ENCODE measurements at places on chromosomes 12 and 14.

GRCh38 chr12:32559434-32559833 lies 119.7 kb upstream of the DNM1L start:
- DNase-seq, result no peak

GRCh38 chr12:27864521-27864920 lies 84.5 kb upstream of the MANSC4 start:
- DNase-seq, result no peak

GRCh38 chr12:2765052-2765451 lies 29.7 kb upstream of the FKBP4 start:
- DNase-seq, result no peak

GRCh38 chr14:51860825-51861499 lies 550 bp downstream of the GNG2 start:
- DNase-seq, result no peak

DNA sequence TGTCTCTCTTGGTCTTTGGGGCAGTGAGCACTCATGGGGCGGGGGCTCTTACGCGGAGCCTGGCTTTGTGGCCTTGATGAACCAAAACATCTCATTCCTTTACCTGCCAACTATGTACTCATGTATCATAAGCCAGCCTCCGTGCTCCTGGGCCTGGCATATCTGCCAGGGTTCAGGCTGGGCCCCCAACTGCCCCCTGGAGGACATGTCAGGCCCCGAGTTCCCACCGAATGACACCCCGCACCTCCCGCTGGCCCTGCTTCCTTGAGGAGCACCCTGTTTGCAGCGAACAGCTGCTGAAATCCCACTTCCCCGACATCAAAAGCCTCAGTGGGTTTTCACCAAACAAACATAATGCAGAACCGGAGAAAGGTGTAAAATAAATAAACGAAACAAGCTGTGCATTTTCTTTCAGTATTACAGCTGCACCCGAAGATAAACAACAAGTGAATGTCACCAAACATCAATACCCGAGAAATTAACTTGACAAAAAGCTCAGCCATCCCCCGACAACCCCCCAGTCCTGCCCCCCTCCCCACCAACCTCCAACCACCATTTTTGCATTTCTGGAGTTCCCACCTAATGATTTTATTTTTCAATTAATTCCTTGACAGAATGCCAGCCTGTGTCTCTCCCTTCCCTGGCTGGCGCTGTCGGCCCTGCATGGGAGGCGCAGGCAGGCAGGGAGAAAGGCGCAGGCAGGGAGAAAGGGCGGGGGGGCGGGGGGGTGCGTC lies 139.2 kb downstream of the RBM19 start:
- DNase-seq, result no peak

GRCh38 chr14:98947911-98948595 lies 323.9 kb downstream of the BCL11B start:
- DNase-seq, result no peak

DNA sequence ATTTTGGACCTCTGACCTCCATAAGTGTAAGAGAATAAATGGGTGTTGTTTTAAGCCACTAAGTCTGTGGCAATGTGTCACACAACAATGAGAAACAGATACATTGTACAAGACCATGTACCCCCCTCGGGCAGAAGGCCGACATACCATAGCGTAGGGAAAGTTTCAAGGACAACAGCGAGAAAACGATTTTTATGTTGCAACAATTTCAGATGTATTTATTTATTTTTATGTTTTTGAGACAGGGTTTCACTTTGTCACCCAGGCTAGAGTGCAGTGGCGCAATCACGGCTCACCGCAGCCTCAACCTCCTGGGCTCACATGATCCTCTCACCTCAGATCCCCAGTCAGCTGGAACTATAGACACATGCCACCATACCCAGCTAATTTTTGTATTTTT lies 136.4 kb upstream of the NCOR2 start:
- DNase-seq, result no peak

DNA sequence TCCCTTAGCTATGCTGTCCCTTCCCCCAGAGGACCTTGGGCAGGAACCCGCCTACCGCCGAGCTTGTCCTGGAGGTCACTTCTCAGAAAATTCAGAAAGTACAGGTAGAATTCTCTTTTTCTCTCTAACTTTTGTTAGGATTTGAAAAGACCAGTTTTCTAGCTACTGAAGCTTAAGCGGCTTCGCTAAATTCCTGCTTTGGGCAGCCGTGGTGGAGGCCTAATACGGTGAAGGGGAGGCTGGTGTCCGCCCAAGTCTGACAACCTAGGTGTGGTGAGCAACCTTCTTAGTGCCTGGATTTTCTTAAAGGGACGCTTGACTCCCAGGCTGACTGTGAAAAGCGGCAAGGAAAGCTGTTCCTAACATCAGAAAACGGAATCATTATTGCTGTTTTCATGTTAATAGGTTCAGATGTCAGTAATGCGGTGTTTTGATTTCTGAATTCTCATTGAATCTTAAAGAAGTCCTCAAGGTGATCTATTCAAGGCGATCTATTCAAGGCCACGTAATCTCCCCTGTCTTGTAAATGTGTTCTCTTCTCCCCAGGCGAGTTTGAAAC lies 835 bp downstream of the FGD4 start:
- no peak for DNase-seq

- DNase-seq, result no peak
These were observed 71.1 kb downstream of the RASSF3 start for GRCh38 chr12:64681200-64682052.

- DNase-seq, result no peak
These were observed 19.5 kb upstream of the CRACR2A start for GRCh38 chr12:3772380-3772779.

DNA sequence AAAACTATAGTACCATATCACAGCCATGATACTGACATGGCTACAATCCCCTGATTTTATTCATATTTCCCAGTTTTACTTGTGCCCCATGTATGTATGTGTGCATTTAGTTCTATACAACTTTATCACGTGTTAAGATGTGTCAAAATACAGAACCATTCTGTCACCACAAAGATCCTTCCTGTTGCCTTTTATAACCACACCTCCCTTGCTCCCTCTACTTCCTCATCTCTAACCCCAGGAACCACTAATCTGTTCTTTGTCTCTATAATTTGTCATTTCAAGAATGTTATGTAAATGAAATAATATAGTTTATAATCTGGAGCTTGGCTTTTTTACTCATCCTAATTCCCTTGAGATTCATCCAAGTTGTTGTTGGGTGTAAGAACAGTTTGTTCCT lies 358.4 kb downstream of the DPF3 start:
- DNase-seq, result no peak

DNA sequence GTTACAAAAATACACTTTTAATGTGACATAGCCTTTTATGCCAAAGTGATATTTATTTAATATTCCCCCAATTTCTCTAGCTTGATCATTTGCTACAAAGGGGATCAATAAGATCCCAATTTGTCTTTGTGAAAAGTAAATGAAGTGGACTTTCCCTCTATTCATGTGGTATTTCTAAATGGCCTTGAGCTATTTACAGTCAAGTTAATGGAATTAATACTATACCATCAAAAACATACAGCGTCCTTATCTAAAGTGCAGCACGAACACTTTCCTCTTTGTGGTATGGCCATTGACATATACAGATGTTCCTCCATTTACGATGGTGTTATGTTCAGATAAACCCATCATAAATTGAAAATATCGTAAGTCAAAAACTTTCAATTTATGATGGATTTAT lies 23.2 kb downstream of the CFL2 start:
- no peak for DNase-seq

- no peak for DNase-seq
These were observed 104.9 kb upstream of the SOX5 start for GRCh38 chr12:24054416-24054815.

DNA sequence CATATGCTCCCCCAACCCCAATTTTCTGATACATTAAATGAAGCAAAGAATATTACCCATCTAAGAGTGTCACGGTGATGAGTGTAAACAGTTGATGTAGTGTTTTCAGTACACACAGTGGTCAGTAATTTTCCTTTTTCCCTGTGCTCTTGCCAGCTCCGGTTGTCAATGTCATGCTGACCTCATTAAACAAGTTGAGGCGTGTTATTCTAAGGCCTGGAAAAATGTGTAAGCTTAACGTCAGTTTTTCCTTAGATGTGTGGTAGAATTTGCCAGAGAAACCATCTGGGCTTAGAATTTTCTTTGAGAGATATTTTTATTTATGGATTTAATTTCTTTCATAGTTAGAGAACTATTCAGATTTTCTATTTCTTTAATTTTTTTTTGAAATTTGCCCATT lies 11.7 kb upstream of the SERPINA6 start:
- no peak for DNase-seq

GRCh38 chr12:73361156-73361863 lies 1089.1 kb downstream of the TRHDE start:
- no peak for DNase-seq

DNA sequence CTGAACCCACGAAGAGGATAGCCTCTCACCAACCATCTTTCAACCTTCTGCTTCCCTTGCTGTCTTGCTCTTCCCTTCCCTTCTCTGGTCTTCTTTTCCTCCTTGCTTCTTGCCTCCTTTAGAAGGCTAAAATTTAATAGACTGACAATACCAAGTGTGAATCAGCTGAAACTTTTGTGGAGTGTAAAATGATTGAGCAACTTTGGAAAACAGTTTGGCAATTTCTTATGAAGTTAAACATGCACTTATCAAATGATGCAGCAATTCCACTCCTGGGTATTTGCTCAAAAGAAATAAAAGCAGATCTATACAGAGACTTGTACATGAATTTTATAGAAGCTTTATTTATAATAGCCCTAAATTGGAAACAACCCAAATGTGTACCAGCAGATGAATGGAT lies 3.3 kb upstream of the KRT86 start:
- no peak for DNase-seq

DNA sequence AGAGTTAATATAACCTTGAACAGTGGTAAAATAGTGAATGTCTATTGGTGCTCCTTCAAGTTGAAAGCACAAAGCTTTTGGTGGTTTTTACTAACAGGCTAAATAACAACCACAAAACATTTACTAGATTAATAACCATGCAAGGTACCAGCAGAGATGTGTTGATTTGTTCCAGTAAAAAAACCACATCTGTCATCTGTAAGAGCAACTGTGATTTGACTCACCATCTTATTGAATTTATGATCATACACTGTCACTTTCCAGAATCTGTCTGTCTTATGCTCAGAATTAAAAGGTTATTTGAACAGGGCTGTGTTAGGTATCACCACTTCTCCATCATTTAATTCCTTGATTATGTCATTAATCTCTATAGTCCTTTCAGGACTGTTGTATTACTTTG lies 107.0 kb upstream of the PTHLH start:
- no peak for DNase-seq

DNA sequence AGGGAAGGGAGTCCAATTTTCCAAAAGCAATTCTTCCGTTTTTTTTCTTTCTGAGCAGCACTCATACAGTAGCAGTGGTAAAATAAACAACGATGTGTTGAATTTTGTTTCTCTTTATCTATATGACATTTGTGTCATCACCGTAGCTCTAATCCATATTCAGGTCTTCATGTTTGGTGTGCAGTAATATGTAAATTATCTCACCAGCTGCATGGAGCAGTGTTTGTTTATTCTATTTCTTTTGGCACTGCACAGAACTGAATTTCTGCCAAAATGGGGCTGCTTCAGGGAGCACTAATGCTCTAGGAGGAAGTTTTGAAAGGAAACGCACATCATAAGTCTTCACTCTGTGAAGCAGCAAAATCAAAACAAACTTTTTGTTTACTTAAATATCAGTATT lies 130.0 kb upstream of the NPAS3 start:
- DNase-seq, result no peak

GRCh38 chr12:50934981-50935807 lies 17.1 kb upstream of the HIGD1C start:
- no peak for DNase-seq

DNA sequence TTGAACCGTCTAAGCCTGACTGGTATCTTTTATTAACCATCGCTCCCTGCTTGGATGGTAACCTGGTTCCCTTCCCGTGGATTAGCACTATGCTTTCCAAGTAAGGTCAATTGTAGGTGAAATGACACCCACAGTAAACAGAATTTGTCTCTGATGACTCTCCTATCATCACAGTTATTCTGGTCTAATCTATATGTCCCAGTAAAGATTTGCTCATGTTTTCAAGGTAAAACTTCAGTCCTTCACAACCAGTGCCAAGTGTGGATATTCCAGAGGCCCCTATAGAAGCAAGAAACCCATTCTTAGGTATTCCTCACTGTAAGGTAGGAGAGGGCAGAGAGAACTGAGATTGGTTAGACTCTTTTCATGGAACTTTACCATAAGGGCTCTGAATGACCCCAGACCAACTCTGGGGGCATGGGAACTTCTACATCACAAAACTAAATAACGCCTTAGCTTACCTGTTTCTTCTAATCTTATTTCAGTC lies 9.9 kb upstream of the HAUS4 start:
- DNase-seq, result no peak

DNA sequence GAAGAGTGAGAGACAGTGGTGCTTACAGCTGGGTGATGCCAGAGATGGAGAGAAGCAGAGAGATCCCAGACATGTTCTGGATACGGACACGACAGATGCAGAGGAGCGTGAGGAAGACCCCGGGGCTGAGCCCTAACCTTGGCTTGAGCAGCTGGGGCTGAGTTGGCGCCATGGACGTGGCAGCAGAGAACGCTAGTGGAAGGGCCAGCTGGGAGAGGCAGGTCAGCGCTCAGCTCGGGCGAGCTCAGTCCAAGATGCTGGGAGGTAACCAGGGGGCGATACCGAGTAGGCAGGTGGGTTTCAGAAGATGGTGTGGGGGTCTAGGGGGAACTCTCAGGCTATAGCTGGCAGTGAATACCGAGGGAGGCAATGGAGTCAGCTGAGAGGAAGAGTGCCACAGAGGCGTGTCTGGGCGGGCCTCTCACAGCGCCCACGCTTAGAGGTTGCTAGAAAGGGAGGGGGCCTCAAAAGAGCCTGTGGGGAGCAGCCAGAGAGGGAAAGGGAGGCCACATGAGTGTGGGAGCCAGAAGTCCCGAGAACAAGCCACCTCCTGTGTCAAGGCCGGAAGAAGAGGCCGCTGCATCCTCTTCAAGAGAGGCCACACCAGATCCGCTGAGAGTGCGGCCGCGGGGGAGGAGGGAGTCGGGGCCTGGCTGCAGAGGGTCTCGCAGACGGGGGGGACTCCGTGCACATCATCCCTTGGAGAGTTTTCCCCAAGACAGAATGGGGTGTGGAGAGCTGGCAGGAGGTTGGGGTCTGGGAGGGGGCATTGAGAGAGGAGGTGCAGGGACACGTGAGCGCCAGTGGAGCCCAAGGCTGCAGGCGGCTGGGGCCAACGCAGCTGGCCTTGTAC lies 57.0 kb upstream of the DIO3 start:
- no peak for DNase-seq

GRCh38 chr14:78182722-78183121 lies 12.5 kb downstream of the NRXN3 start:
- DNase-seq, result no peak

GRCh38 chr14:23378612-23379220 lies 1.9 kb downstream of the CMTM5 start:
- DNase-seq, result no peak

Measured in activated T-cell treated with anti-CD3 and anti-CD28 coated beads for 1 hour (primary cell).